ENCODE measurements at places on chromosomes 2 and 18.
A peak's percentile ranks its signal among the peaks of the same experiment; 100 is the strongest.

GRCh38 chr2:168683996-168684395 lies 118.4 kb upstream of the NOSTRIN start:
- no peak for DNase-seq

- DNase-seq: peak; percentile 8
Measured at GRCh38 chr2:24228470-24228869, 53.6 kb downstream of the FAM228A start.

DNA sequence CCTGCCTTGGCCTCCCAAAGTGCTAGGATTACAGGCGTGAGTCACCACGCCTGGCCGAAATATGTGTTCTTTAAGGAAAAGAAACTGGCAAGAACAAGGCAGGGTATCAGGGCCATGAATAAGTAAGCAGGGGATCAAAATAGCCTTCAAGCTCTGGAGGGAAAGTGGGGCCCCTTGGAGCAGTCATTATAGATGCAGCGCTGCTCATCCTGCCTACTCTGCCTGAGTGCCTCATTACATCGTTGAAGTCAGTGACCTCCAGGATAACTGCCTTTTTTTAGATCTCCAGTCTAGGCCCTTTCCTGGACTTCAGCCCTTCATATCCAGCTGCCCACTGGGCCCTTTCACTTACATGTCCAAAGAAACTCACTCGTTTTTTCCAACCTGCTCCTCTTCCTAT lies 69.8 kb upstream of the PPM1B start:
- DNase-seq: no peak

DNA sequence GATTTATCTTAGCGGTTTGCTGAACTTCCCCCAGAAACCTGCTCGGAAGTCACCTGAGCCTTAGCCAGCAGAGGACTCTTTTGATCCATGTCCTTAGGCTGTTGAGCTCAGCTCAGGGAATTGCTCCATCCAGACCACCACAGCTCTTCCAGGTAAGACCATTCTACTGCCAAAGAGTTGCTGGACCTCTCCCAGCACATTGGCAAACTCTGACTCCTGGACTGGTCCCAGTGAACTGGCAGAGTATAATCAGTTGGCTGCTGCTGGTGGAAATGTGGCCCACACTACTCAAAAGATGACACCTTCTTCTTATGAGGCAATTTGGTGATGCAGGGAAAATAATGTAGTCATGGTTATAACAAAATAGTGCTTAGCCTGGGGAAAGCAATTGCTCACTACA lies 308.8 kb upstream of the FIGN start:
- no peak for DNase-seq

DNA sequence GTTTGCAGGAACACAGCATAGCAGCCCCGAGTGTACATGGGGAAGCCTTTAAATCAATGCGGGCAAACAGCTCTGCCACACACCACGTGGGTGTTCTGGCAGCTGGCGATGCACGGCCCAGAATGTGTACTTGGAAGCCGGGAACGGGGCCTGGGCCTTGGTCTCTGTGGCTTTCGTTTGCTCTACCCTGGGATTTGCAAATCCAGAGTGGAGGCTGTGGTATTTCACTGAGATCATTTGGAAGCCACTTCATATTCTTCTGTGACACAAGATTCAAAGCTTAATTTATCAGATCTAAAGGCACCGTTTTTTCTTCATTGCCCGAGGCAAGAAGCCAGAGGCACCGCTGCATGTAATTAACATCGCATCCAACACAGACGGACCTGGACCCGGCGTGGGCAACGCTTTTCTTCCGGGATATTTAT lies 246.3 kb upstream of the MYT1L start:
- DNase-seq: no peak

DNA sequence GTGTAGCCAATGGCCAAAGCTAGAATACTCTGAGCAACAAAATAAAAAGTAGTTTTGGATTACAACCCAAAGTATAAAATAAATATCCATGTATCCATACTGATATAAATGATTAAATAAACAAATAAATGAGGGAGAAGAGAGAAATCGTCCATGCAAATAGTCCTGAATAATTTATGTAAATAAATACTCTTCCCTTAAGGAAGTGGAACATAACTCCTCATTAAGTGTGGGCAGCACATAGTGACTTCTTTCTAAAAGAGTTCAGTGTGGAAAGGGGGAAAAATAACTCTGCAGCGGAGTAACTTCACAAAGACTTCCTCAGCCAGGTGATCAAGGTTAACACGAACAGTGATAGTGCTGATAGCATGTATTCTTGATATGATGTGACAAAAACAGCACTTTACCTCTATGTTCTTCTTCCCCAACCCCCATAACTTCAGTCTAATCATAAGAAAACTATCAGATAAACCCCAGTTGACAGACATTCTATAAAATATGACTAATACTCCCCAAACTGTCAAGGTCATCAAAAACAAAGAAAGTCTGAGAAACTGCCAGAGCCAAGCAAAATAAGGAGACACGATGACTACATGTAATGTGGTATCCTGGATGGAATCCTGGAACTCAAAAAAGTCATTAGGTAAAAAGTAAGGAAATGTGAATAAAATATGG lies 30.7 kb downstream of the METTL8 start:
- DNase-seq: peak; percentile 13

- no peak for DNase-seq
Measured at GRCh38 chr2:224875841-224876240, 159.7 kb upstream of the CCDC195 start.

GRCh38 chr2:151922845-151923666 lies 94.8 kb upstream of the ARL5A start:
- peak; percentile 63 for DNase-seq

DNA sequence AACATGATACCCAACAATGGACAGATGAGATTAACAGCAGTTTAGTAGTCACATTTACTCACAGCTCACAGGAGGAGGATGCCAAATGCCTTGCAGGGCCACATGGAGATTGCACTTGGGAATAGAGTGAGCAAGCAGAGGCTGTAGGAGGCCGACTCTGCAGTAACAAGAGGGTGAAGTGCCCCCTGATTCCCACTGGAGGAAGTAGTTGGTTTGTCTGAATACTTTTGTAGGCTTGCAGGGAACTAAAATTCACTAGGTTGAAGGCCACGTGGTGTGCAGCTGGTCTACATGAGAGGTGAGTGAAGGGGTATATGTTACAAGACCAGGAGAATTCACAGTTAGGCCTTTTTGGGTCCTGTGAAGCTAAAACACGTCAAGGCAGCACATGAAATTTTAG lies 419.3 kb upstream of the TNP1 start:
- DNase-seq: no peak

GRCh38 chr2:66679442-66679841 lies 244.5 kb downstream of the MEIS1 start:
- DNase-seq: no peak

GRCh38 chr2:22442051-22442450 lies 942.9 kb upstream of the KLHL29 start:
- no peak for DNase-seq

Data from amniotic epithelial cell (primary cell).